ENCODE measurements at places on chromosomes 13 and 19. TPM values are rescaled to one million over a fixed set of nuclear protein-coding genes. Genes with fewer than 3 reads are reported as not detected.

DNA sequence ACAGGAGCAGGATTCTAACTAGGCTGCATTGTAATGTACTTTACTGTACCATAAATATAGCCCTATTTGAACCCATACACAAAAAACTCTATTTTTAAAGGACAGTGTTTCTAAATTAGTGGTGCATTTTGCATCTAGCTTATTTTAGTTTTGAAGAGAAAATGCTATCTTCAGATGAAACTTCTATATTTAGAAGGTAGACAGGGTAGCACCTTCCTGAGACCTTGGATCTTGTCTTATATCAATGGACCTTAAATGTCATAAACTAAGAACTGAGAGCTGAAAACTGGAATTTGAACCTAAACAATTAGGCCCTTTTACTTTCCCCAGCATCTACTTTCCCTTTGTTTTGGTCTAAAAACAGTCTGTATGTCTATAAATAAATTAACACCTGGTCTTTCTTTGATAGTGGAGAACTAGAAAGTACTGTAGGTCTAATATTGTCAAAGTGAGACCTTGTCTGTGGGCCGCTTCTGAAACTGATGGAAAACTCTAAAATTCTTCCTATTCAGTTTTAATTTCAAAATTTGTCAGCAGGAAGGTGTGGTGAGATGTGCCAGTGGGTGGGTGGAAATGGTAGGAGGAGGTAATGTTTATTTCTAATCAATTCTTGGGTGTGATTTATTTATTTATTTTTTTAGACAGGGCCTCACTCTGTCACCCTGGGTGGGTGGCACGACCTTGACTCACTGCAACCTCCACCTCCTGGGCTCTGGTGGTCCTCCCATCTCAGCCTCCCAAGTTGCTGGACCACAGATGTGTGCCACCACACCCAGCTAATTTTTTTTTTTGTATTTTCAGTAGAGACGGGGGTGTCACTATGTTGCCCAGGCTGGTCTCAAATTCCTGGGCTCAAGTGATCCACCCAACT, 10.1 kb downstream of the COG3 start:
- no peak for DNase-seq

DNA sequence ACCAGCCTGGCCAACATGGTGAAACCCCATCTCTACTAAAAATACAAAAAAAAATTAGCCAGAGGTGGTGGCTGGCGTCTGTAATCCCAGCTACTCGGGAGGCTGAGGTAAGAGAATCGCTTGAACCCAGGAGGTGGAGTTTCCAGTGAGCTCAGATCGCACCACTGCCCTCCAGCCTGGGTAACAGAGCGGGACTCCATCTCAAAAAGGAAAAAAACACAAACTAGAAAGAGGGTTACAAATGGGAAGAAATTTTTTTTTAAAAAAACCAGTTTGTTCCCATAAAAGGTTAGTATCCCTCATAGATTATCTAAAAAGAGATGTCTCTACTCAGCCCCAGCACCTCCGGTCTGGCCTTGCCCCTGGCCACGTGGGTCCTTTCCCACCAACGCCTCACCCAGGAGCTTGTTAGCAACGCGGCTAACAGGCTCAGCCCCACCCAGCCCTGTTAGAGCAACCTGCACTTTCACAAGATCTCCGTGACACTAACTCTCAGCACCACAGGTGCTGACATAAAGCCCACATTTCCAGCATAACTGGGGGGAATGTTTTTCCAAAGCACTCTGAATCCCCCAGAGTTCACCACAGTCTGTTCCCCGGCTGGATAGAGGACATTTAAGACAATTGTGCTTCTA, 4.3 kb downstream of the DMKN start:
- no peak for DNase-seq

DNA sequence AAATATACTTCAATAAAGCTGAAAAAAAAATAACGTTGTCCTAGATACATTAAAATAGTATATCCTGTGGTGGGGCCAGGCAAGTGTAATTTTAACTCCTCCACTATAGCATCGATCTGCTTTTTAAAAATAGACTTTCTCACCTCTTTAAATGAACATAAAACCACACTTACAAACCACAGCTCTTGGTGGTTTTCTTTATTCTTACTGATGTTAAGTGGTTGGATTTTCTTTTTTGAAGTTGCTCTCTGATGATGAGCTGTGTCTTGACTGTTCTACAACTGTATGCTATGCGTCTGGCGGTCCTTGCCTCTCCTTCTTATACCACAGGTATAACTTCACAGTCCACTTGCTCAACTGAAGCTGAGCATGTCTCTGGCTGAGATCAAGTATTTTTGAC, 721.5 kb upstream of the KLHL1 start:
- DNase-seq: no peak

DNA sequence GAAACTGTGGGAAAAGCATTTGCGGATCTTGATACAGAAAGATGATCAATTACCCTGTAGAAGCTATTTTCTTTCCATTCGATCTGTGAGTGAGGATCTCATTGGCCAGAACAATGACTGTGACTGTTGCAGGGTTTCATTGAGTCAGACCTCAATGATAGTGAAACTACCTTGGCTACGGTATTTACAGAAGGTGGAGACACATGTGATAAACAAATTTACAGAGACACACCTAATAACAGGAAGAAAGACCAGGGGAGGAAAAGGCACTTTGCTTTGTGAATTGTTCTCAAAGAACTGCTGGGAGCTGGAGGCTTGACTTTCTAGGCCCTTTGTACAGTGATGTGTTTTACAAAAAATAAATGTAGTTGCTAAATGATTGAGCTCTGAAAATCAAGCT, 19.9 kb upstream of the ARGLU1 start:
- DNase-seq: no peak

- DNase-seq: no peak
Measured at GRCh38 chr19:36775768-36776167, 3.2 kb upstream of the ZNF850 start.

ERICH4 gene
- total RNA-seq: not detected

GRCh38 chr13:51534041-51534817, 50.0 kb upstream of the WDFY2 start:
- DNase-seq: no peak

GRCh38 chr19:28556371-28556770, 656.6 kb downstream of the UQCRFS1 start:
- DNase-seq: no peak

- DNase-seq: no peak
Measured at GRCh38 chr13:54687173-54687572, 1658.6 kb downstream of the OLFM4 start.

DNA sequence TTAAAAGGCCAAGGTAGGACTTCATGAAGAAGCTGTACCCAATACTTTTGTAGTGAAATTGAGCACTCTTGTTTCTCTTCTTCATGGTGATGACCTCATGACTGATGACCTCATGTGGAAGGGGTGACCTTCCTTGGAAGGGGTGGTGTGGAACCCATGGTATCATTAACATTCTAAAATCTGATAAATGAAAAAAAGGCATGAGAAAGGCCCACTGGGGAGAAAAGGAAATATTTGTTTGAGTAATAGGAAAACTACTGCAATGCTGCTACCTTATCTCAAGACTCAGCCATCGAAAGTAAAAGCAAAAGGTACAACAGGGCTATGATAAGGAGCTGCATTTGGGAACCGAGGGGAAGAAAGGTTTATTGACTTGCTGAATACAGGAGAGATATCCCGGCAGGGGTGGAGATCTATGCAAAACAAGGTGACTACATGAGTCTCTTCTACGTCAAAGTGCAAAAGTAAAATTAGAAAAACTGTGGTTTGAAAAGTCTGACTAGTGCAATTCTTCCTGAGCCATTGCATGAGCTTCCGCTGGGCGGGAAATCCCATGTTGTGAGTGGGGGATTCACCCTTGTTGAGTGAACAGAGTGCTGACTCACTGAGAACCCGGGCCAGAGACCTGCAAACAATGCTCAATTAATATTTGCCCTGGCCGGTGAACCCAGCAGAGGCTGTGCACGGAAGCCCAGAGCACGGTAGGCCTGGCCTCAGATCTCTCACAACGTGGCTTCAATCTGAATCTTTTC, 138.9 kb upstream of the RFC3 start:
- peak; percentile 97 for DNase-seq

SLC17A7 gene
- total RNA-seq: 0.13 TPM

GRCh38 chr13:27625839-27626238, 4.1 kb downstream of the POLR1D start:
- DNase-seq: no peak

- peak; percentile 15 for DNase-seq
Measured at GRCh38 chr19:11699931-11700794, 38.6 kb downstream of the ZNF823 start.

GRCh38 chr19:39325778-39326665, 5.4 kb upstream of the LRFN1 start:
- no peak for DNase-seq

DNA sequence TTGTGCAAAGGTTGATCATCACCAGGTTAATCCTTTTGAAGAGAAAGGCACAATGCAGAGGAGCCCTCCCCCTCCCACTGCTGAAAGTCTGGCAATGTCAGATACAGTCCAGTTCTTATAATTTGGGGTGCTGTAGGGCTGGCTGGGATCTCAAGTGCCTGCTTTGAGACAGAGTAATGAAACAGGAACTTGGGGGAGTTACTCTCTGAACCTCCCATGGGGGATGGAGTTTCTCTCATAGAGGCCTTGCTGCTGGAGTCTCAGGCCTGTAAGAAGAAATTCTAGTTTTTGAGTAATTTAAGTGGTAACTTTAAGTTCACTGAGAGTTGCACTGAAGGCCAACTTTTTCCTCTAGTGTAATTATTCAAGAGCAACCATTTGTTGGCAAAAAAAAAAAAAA, 410.5 kb downstream of the KCNRG start:
- DNase-seq: no peak

DNA sequence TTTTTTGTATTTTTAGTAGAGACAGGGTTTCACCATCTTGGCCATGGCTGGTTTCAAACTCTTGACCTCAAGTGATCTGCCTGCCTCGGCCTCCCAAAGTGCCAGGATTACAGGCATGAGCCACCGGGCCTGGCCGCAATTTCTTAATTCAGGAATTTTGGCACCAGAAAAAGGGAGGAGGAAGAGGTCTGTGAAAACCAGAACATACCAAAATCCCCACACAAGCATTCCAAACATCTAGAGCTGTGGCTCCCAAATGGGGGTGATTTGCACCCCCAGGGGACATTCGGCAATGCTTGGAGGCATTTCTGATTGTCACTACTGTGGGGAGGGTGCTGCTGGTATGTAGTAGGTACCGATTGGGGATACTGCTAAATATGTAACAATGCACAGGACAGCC, 40.2 kb upstream of the ABCC4 start:
- DNase-seq: no peak

DNA sequence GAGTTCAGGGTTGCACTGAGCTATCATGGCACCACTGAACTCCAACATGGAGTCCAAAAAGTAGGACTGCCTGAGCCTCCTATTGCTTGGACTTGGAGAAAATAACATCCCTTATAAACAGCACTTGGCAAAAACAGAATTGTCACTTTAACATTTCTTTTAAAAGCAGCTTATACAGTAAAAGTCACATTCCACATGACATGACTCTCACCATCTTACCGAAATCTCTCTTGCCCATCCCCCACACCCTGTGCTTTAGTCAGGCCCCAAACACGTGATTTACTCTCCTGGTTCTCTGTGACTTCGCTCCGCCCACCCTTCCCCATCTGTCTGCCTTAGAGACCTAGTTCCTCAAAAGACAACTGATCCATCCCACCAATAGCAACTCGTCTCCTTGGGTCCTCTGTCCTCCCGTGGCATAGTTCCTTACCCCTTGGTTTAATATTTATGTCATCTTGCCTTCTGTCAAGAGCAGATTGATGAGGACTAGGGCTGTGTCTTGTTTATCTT, 4.6 kb downstream of the SAFB start:
- DNase-seq: no peak

- DNase-seq: no peak
Measured at GRCh38 chr13:53569453-53569852, 540.8 kb downstream of the OLFM4 start.

CYP2A7 gene
- total RNA-seq: not detected

- DNase-seq: peak; percentile 84
Measured at GRCh38 chr19:52991484-52991883, 22.2 kb upstream of the ERVV-1 start.

LENG9 gene
- total RNA-seq: 4.0 TPM

ZNF443 gene
- total RNA-seq: 6.7 TPM

ZNF223 gene
- 3.2 TPM for total RNA-seq

DNA sequence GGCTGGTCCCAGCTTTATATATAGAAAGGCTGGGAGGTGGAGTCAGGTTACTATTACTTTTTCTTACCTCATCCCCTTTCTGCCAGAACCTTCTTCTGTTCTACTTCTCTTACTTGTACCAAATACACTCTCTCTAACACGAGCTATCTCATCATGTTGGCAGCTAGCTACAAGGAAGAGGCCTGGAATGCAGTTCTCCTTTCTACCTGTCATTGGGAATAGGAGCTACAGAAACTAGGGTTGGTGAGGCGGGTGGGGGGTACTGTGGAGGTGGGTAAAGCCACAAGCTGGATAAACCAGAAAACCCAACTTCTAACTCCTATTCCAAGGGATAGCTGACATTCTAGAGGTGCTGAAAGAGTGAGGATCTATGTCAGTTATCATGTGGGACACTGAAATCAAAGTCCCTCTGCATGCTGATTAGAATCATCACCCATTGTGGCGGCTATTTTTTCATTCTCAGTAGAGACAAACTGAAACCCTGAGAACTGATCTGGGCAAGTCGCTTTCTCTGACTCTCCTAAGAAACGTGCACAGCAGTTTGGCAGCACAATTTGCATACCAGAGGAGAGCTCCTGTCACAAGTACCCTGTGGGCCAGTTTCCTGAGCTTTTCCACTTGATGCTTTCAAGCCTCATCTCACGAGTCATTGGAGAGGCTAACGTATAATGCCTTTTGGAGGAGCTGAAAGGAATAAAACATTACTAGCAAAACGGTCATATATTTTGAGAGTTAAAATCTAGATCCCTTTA, 358.1 kb downstream of the ENOX1 start:
- DNase-seq: no peak

GRCh38 chr19:51027126-51027806, 850 bp upstream of the KLK11 start:
- no peak for DNase-seq

- DNase-seq: no peak
Measured at GRCh38 chr13:111531505-111531904, 211.1 kb downstream of the TEX29 start.

TEX29 gene
- 0.13 TPM for total RNA-seq

- DNase-seq: no peak
Measured at GRCh38 chr19:858868-859843, at the start of gene CFD. CFD (plus strand) TSS chr19:859664; CDS start chr19:859690, 26 bp downstream.
